ENCODE measurements at places on chromosomes 7 and 10. TPM values are rescaled to one million over a fixed set of nuclear protein-coding genes. Genes with fewer than 3 reads are reported as not detected.

Gene LEP
- polyA plus RNA-seq = 0.48 TPM

Gene ANKRD61
- 0.61 TPM for polyA plus RNA-seq

Gene IFIT2
- 10.9 TPM for polyA plus RNA-seq

Gene AQP1
- polyA plus RNA-seq = 230 TPM

Gene PKD2L1
- polyA plus RNA-seq = 0.08 TPM

Gene SLC26A4
- polyA plus RNA-seq = 7.9 TPM

Gene ANKRD30A
- not detected for polyA plus RNA-seq

Gene MACC1
- 8.6 TPM for polyA plus RNA-seq

Gene MEST
- polyA plus RNA-seq = 725 TPM

Gene RNLS
- 18.1 TPM for polyA plus RNA-seq

Gene ITGB8
- 39.7 TPM for polyA plus RNA-seq

Gene RAB18
- polyA plus RNA-seq = 140 TPM

Gene CNNM1
- polyA plus RNA-seq = 1.9 TPM

- DNase-seq = no peak
These were observed 1.9 kb downstream of the AUTS2 start for GRCh38 chr7:69599955-69600709.

DNA sequence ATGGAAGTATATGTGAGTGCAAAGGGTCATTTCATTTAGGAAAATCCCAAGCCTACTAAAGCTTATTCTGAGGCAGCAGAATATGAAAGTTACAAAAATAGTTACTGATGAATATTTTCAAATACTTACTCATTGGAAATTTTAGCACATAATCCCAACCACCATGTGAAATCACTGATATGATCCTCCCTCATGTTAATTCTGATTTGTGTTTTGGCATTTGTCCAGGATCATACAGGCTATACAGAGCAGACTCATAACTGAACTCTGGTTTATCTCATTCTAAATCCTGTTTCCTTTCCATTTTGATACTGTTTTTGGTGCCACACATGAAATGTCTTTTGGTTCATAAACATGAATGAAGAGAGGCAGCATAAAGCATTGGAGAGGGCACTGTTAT lies 3.4 kb upstream of the FAM24B start:
- no peak for DNase-seq

- no peak for DNase-seq
These were observed 42.0 kb downstream of the CDH23 start for GRCh38 chr10:71438761-71439160.

- DNase-seq = no peak
These were observed 80.9 kb downstream of the SORBS1 start for GRCh38 chr10:95480102-95480900.

GRCh38 chr10:18085855-18086254 lies 54.4 kb upstream of the CACNB2 start:
- DNase-seq = no peak

- no peak for DNase-seq
These were observed 29.0 kb upstream of the BMS1 start for GRCh38 chr10:42753507-42754154.

- no peak for DNase-seq
These were observed 540.3 kb upstream of the GALNT17 start for GRCh38 chr7:70591643-70592042.

DNA sequence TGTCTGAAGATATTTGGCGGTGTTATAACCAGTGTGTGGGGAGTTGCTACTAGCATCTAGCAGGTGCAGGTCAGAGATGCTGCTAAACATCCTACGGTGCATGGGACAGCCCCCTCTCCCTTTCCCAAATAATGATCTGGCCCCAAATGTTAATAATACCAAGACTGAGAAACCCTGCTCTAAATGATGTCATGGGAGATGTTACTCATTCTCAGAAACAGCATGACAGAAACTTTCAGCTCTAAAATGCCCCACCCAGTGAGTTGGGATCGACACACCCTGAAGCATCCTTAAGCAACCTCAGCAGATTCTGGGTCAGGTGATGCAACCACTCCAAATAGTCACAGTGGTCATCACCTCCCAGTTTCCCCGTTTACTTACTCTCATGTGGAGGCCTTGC lies 108.8 kb upstream of the MPP7 start:
- DNase-seq = no peak

- DNase-seq = no peak
These were observed 1.2 kb downstream of the FOXK1 start for GRCh38 chr7:4683043-4683883.

DNA sequence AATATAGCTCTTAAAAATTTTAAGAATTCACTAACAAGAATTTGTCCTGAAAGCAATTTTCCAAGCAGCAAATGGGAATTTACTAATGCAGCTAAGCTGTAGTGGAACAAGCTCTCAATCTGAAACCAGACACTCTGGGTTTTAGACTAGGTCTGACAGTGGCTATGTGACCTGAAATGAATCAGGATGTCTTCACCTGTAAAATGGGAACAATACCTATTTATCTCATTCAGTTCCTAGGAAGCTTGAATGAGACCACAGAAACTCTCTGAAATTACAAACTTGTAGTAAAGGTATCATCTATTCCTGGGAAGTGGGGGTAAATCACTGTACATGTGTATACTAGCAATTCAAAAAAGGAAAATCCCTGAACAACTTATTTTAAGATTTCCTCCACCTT lies 1.2 kb downstream of the DNAJC2 start:
- DNase-seq = no peak

DNA sequence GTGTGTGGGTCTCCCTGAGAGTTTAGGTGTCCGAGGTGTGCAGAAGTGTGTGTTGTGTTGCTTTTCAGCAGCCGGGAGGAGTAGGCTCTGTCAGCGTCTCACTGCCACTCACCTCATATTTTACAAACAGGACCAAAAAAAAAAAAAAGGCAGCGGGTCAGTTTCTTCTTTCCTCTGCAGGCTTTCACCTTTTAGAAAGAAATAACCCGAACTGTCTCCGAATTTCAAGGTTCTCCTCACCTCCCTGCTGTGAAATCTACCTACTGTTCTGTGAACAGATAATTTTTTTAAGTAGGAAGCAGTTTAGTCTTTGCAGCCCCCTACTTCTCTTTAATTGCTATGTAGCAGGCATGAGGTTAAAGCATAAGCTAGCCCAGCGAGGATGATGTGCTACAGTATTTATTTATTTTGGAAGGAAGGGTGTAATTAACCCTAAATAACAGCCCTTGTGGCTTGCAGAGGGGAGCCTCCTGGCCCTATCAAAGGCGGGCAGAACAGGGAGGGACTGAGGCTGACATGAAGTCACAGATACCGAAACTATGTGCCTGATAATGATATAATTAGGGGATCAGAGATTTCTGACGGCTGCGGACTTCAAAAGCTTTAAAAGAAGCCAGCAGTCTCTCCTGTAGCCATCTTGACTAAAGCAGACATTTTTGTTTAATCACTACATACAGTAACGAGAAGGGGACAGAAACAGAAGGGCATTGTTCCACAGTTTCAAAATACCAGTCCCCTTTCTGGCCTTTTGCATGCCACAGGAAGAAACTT lies 1.6 kb downstream of the BAMBI start:
- DNase-seq = no peak

DNA sequence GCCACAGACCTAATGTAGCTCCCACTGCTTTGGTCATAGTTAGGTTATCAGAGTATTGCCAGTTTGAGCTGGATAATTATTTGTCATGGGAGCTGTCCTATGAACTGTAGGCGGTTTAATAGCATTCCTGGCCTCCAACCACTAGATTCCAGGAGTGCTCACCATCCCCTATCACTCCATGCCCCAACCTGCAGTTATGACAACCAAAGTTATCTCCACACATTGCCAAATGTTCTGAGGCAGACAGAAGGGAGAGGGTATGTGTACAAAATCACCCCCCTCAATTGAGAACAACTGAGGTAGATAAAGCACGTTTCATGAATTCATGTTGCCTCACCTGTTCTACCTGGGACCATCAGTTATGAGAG lies 119.0 kb upstream of the CACUL1 start:
- no peak for DNase-seq

DNA sequence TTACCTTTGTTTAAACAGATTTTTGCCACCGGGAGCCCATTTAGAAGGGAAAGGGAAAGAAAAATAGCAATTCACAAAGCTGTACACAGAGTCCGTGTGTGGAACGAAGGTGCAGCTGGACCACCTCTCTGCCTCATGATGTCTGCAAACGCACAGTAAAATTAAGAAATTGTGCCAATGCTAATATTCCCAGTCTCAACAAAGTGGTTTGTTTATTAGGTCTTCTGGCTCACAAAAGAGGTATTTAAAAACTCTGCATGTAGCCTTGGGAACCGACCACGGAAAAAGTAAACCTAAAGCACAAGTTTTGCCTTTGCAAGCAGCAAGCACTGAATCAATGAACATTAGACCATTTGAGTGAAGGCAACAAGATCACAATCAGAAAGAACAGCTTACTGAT lies 57.7 kb downstream of the CREB3L2 start:
- DNase-seq = no peak

DNA sequence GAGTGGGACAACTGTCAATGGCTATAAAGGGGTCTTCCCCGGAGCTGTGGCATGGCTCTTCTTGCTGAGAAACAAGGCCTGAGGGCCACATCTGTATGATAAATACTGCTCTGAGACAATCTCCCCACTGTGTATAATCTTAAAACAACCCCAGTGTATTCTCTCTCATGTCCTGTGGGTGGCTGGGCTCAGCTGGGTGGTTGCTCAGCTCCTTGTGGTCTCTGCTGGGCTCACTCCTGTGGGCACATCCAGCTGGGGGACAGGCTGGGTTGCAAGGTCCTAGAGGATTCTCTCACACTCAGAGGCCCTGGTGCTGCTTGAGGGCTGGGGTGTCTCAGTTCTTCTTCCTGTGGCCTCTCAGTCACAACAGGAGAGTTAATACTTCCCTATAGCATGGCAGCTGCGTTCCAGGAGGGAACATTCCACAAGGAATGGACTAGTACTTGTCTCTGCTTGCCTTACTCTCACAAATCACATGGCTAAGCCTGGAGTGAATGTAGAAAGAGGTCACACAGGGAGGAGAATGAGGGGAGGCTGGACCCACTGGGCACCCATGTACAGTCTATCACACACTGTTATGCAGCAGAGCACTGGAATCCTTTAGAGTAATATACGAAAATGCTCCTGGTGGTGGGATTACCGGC lies 4.5 kb upstream of the EEPD1 start:
- DNase-seq = no peak

GRCh38 chr7:66728571-66728970 lies 12.0 kb upstream of the RABGEF1 start:
- no peak for DNase-seq

- peak; percentile 18 for DNase-seq
These were observed 740 bp downstream of the GALNT11 start for GRCh38 chr7:152025937-152026890.

DNA sequence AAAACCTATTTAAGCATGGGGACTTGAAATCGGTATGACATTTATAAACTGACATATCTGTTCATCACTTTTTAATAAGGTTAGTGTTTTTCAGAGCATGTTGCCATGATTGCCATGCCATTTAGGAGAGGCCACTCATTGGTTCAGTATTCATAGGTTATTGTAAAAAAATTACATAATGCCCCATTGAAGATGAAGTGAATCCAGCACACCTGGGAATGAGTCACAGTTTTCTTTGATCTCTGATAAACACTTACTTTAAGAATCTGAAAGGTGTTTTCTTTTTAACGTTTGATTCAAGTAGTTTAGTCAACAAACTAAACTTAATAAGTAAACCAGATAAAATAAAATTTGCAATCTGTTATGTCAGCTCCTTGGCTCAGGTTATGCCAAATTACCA lies 278.3 kb downstream of the ARL4A start:
- DNase-seq = no peak
